ENCODE measurements at places on chromosomes 12 and 14. TPM values are rescaled to one million over a fixed set of nuclear protein-coding genes. Genes with fewer than 3 reads are reported as not detected.

- DNase-seq, result no peak
These were observed 15.8 kb downstream of the JAG2 start for GRCh38 chr14:105152794-105153241.

DNA sequence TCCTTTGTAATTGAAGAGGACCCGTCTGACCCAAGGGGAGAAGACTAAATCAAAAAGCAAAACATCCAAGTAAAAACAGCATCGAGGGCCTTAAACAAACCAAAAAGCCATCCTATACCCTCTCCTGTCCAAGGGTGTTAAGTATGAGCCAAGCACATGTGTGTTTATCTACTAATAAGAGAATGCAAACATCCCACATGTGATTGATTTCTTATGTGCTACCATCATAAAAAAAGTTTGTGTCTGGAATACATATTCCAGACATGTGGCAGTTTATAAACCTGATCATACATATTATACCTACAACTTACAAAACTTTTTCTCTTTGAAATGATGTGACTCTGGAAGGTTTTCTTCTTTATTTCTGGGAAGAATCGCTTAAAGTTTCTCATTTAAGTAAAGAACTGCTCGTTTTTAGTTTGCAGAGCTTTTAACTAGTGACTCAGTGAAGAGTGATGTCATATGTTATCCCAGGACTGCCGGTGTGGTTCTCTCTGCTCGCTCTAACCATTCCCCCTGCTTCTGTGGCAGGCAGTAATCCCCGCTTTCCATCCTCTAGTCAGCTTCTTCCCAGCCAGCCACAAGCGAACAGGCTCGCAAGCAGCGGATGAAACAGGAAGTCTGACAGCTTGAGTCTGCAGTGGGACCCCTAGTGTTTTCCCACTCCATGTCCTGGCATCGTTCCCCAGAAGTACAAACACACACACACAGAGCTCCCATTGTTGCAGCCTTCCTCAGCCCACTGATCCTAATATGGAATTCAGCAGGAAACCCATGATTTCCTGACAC, 431 bp upstream of the RHOJ start:
- DNase-seq, result no peak

DNA sequence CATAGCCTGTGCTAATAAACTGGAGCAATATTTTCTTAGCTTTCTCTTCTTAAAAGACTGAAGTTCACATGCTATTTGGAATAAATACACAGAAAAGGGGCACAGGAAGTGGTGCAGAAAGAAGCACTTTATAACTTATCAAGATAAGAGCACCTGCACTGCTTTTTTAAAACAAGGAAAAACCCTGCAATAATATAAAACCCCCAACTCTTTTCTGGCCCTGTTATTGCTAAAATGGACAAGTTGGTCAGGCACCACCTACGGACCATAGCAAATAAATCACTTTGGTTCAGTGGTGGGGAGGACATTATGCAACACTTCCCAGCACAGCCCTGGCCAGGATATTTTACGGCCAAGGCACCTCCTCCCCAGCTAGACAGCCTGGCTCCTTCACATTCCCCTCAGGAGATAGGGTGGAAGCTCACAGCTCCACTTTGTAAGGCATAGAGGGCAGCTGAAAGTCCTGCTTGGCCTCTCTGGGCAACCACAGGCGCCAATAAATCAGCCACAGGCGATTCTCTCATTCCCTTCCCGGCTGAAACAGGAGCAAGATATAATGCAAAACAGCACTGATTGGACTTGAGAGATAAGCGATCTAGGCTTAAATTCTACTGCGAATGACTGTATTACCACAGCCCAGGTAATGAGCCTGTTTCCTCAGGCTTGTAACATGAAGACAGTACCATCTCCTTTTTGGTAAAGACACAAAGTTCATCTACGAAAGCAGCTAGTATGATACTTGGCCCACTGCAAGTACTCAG, 2.0 kb downstream of the ZBTB25 start:
- DNase-seq, result peak; percentile 53

- DNase-seq, result peak; percentile 18
These were observed 624 bp downstream of the RIN3 start for GRCh38 chr14:92513966-92514843.

DNA sequence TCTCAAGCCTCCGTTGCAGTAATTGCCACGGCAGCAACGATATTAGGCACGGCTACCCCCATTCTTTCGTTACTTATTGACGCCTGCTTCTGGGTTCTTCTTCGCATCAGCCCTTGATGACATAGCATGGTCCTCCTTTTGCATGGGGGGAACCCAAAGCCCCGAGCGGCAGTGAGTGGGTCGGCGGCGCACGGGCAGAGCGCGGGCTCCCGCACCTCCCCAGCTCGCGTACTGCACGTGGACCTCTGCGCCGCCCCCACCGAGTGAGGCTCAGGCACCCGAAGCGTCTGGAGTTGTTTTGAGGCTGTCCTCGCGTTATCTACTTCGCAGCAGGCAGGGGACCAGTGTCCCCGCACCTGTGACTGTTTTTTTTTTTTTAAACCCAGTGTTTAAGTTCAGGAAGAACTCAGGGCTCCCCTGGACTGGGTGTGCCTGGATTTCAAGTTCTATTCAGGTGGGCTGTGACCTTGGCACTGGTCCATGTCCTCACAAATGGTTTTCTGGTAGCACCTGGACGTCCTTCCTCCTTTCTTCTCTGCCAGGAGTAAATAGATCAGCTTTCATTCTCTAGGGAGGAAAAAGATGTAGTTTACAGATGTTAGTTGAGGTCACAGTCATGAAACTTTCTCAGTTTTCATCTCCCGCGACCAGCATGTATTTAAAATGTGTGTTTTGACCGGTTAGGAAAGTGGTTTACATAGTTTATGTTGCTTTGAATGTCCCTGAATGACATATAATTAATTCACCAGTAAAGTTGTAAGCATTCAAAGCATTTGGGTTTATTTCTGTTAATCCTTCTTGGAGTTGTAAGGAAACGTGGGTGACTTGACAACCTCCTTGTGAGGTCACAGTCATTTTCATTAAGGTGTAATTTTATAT, 1.4 kb upstream of the FOXN4 start:
- DNase-seq, result no peak

GRCh38 chr12:51926718-51927117, 19.4 kb downstream of the ACVRL1 start:
- DNase-seq, result peak; percentile 61

DNA sequence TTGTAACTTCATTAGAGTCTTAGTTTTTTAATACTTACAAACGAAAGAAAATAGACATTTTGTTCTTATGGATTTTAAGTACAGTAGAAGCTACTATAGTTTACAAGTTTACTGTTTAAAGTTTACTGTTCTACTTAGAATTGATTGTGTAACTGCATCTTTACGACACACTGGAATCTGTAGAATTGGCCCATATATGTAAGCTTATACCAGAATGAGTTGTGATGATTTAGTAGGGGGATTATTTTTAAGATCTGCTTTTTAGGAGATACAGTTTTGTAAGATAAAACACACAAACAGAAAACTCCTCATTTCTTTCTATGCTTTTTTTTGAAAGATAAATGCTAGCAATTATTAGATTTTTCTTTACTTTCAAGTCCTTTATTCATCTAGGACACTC, 30.2 kb upstream of the NAV3 start:
- DNase-seq, result no peak

GRCh38 chr12:68131867-68132414, 27.6 kb downstream of the IFNG start:
- DNase-seq, result no peak

GRCh38 chr12:15194456-15195368, 26.5 kb downstream of the RERG start:
- no peak for DNase-seq

DNA sequence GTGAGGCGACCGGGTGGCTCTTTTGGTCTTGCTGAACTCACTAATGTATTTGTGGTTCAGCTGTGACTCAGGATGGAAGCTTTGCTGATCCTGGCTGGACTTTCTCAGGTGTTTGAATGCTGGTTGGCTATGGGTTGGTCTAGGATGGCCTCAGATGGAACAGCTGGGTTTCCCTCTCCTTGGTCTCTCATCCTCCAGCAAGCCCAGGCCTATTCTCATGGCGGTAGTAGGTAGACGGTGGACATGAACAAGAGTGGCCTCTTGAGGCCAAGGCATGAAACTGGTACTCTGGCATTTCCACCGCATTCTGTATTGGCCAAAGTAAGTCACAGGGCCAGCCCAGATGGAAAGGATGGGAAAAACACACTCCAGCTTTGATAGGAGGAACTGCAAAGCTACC, 11.8 kb upstream of the POLR3B start:
- DNase-seq, result peak; percentile 9

Gene CLEC1B
- not detected for polyA plus RNA-seq

Gene PLA2G1B
- not detected for polyA plus RNA-seq

Gene KCNC2
- polyA plus RNA-seq, result not detected

Data from CD4-positive, alpha-beta memory T cell (primary cell).